T-helper 1 cell (primary cell): ENCODE measurements at places on chromosomes 7 and 10.

- DNase-seq, result no peak
Measured at GRCh38 chr10:48900371-48900801, 39.3 kb downstream of the LRRC18 start.

- DNase-seq, result no peak
Measured at GRCh38 chr7:55508221-55509011, 63.9 kb downstream of the VOPP1 start.

GRCh38 chr10:7706534-7707073, 3.5 kb downstream of the ITIH2 start:
- no peak for DNase-seq

GRCh38 chr10:102394801-102395399, 605 bp upstream of the NFKB2 start:
- DNase-seq, result no peak

GRCh38 chr10:132674311-132674710, 111.6 kb downstream of the NKX6-2 start:
- peak; percentile 2 for DNase-seq

DNA sequence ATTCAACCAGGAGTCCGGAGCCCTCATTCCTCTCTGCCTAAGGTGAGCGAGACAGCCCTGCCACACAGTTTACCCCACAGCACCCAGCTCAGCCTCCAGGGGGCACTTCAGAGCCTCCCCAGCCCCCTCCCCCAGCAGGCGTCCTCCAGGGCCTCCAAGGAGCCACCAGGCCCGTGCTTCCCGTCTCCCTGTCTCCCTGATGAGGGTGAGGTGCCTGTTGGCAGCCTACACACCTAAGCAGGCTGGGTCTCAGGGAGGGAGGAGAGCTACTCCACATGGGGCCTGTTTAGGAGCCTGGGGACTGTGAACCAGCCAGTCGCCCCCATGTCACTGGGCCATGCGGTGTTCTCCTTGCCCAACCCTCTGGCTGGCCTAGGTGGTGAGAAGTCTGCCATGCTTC, 28.9 kb upstream of the TRIM8 start:
- DNase-seq, result no peak

- no peak for DNase-seq
Measured at GRCh38 chr10:71608819-71609768, 110.5 kb downstream of the C10orf105 start.

DNA sequence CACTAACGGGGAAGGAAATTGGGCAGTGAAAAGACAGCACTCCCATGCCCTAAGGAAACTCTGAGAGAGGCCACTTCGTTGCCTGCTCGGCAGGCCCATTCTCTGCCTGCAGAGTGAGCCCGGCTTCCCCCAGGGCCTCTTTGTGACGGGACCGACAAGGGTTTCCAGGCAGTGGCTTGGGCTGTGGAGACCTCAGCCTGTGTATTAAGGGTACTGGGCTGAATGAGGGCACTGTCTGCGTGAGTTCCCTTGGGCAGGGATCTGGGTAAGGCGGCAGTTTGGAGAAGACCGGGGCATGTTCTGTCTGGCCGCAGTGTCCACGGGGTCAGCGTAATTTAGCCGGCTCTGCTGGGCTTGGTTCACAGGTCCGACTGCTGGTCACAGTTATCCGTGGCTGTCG, 237.2 kb downstream of the MGMT start:
- DNase-seq, result no peak

DNA sequence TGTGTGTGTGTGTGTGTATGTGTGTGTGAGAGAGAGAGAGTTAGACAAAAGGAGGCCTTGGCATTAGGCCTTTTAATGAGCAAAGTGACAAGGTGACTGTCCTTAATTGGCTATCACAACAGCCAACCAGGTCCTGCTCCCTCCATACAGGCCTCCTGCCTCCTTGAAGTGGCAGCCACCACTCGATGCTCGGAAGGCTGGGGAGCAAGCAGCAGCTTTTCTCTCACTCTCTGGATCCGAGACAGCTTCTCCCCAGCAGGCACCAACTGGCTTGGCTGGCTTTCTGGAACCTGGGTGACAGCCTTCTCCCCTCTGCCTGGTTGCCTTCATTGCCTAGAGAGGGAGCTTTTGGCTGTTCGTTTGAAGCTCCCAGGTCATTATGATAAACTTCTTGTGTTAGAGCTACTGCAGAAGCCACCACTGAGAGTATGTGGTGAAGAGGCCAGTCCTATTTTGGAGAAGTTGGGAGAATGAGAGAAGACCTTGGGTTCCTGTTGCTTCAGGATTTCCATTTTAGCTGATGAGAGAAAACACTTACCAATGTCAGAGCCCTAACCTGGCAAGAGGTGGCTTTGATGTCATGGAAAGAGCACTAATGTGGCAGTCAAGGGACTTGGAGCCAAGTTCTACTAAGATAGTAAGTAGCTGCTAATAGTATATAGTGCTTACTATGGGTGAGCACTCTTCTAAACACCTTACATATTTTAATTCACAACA, 37.6 kb downstream of the RPS24 start:
- DNase-seq, result no peak

- DNase-seq, result no peak
Measured at GRCh38 chr7:128676665-128677064, 4.6 kb downstream of the GARIN1A start.

GRCh38 chr7:116165717-116166116, 44.6 kb upstream of the TES start:
- no peak for DNase-seq

- no peak for DNase-seq
Measured at GRCh38 chr10:116201011-116201410, 72.0 kb downstream of the GFRA1 start.

DNA sequence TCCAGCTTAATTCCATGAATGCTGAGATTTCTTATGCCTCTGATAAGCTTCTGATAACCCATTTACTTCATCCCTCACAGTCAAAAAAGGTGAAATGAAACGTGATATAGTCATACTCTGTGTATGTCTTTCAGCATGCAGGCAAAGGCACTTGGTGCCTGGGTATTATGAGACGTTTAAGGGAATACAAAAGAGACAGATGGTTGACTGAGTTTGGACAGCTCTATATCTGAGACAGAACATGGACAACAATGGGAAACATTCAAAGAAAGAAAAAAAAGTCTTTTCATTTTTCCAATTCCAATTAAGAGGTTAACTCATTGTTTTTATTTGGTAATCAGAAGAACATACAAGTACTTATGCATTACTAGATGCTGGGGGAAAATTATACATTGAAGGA, 96.2 kb downstream of the PPP1R17 start:
- DNase-seq, result no peak

DNA sequence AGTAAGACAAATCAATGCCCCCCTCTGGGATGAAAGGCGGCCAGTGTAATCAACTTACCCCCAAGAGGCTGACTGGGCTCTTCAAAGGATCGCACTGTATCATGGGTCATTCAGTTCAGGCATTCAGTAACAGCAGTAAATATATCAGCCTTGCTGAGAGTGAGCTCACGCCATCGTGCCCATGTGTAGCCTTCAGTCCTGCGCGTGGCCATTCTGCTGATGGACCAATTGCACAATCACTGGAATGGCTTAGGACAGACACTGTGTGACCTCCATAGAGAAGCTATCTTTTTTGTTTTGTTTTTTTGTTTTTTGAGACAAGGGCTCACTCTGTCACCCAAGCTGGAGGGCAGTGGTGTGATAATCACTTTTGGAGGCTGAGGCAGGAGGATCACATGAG, 9.1 kb upstream of the PRKRIP1 start:
- no peak for DNase-seq

DNA sequence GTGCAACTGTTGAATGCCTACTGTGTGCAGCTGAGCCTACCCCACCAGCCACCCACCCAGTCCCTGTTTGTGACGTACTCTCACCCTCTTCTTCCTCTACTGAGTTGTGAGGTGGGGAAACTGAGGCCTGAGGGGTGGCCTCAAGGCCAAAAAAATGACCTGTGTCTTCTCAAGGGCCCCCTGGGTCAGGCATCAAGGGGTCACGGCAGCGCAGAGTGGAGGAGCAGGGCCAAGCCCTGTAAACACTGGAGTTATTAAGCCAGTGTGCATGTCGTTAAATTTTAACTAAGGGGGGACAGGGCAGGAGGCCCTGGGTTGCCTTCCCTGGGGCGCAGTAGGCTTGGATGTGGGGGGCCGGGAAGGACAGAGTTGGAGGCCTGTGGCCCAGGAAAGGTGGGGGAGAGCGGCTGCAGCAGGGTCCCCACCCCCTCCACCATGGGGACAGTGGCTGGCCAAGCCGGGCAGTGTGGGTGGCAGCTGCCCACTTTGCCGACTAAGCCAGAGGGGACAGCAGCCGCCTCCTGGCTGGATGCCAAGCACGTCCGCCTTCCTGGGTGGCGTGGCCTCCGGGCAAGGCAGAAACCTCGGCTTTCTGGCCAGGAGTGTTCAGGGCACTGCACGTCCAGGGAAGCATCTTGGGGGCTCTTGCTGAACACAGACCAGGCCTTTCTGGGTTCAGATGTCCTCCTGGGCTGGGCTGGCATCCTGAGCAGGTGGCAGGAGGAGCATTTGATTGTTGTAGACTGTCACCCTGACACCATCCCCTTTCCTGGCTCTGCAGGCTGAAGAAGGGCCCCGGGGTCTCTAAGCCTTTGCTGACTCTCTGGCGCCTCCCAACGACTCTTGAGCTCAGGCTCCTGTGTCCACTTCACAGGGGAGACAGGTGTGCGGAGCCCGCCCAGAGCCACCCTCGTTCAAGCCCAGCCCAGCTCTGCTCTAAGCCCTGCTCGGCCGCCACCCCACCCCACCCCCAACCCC, 1.9 kb downstream of the SLC29A4 start:
- DNase-seq, result no peak
